ENCODE measurements at places on chromosomes 1 and 21.

GRCh38 chr1:33161061-33161681, 20.7 kb downstream of the TRIM62 start:
- DNase-seq = peak; percentile 97

- no peak for DNase-seq
Observed at GRCh38 chr1:114349891-114350605, 161.0 kb downstream of the TRIM33 start.

DNA sequence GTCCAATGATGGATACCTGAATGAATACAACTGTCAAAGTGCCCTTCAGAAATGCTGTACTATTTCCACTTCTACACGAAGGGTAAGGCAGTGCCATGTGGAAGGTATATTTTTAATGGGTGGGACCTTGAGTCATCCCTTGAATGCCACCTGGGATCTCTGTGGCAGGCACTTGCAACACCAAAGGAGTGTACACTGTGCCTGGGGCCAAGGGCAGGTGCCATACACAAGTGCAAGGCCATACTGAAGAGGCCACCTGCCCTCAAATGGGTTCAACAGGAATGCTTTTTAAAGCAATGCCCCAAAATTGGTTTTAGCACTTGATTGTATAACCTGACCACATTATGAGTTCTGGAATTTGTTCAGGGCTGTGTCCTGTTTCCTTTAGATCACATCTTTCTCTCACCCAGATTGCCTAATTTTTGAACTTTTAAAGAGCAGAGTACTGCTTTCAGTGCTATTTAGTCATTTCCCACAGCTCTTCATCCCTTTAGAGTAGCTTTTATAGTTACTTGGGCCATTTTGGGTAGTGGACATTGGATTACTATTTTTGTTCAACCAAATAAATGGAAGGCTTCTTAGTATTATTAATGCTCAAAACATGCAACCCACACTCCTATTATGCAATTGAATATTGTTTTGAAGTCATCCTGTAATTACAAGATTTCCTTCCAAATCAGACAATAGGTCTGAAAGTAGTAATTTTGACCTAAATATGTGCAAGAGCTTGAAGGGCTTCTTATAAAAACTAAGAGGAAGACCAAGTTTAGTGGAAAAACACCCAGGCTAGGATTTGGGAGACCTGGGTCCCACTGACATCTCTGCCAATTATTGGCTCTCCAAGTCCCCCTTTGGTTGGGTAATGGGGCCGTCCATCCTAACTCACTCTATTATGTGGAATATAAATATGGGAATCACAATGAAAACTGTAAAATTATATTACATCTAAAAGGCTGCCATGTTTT, 57.2 kb downstream of the LEPR start:
- DNase-seq = no peak

GRCh38 chr1:195597891-195598290, 1010.3 kb downstream of the KCNT2 start:
- DNase-seq = no peak

DNA sequence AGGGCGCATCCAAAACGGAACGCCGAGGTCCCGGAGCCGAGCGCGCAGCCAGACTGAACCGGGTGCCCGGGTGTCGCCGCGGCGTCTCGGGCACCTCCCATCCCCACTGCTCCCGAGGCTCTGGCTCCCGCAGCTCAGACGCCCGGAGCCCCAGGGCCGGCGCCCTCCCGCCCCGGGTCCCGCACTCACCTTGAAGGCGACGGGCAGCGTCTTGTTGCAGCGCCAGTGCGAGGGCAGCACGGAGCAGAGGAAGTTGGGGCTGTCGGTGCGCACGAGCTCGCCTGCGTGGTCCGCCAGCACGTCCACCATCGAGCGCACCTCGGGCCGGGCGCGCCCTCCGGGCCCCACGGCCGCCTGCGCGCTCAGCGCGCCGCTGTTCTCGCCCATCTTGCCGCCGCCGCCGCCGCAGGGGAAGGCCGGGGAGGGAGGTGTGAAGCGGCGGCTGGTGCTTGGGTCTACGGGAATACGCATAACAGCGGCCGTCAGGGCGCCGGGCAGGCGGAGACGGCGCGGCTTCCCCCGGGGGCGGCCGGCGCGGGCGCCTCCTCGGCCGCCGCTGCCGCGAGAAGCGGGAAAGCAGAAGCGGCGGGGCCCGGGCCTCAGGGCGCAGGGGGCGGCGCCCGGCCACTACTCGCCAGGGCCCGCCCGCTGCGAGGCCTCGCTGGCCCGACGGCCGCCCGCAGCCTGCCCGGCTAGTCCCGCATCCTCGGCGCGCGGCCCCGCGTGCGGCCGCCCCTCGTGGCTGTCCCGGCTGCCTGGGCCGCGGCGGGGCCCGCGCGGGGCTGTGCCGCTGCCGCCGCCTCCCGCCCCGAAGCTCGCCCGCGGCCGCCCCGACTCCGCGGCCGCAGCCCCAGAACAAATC, 447 bp downstream of the RUNX3 start:
- DNase-seq = no peak

DNA sequence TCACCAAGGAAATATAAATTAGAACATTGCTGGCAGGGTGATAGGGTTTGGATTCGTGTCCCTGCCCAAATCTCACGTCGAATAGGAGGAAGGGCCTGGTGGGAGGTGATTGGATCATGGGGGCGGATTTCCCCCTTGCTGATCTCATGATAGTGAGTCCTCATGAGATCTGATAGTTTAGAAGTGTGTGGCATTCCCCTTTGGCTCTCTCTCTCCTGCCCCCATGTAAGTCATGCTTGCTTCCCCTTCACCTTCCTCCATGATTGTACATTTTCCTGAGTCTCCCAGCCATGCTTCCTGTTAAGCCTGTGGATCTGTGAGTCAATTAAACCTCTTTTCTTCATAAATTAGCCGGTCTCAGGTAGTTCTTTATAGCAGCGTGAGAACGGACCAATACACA, 60.6 kb downstream of the VPS26C start:
- DNase-seq = no peak

DNA sequence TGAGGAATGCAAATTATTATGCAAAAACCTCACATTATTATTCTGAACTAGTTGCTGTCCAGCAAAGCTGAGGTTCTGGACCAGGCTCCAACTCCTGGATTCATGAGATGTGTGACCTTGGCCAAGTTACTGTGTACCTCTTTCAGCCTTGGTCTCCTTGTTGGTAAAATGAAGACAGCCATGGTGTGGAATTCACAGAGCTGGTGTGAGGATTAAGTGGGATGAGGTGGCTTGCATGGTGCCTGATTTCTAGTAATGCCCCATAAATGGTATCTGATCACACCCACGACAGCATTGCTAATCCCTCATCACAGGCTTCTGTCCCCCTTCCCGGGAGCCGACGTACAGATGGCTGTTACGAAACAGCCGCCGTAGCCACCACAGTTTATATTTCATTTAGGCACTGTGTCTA, 59.6 kb downstream of the PGBD5 start:
- DNase-seq = no peak

GRCh38 chr1:212607913-212608391, 609 bp upstream of the ATF3 start:
- DNase-seq = no peak

Data from COR-L47 (cell line).